Glutamatergic neuron (in vitro differentiated cells): ENCODE measurements at places on chromosomes 2 and 18. TPM values are rescaled to one million over a fixed set of nuclear protein-coding genes. Genes with fewer than 3 reads are reported as not detected.

EMILIN1 gene
- total RNA-seq, result 3.2 TPM

CPS1 gene
- total RNA-seq, result 31.1 TPM

CCL20 gene
- total RNA-seq, result not detected

HNRNPA3 gene
- 251 TPM for total RNA-seq

RAMP1 gene
- total RNA-seq, result 7.6 TPM

ARHGAP15 gene
- not detected for total RNA-seq

MATN3 gene
- total RNA-seq, result 0.32 TPM

TCF23 gene
- not detected for total RNA-seq

PARD6G gene
- 25.2 TPM for total RNA-seq

REL gene
- total RNA-seq, result 2.1 TPM

QPCT gene
- 7.4 TPM for total RNA-seq

MC2R gene
- not detected for total RNA-seq

C2orf66 gene
- total RNA-seq, result 0.34 TPM

SCN2A gene
- total RNA-seq, result 0.39 TPM

DHRS9 gene
- not detected for total RNA-seq

LBX2 gene
- 0.96 TPM for total RNA-seq
